ENCODE measurements at places on chromosomes 3 and 15. TPM values are rescaled to one million over a fixed set of nuclear protein-coding genes. Genes with fewer than 3 reads are reported as not detected.

CAND2 gene
- 21.8 TPM for polyA plus RNA-seq

TRIM71 gene
- polyA plus RNA-seq: 4.0 TPM

BUB1B gene
- polyA plus RNA-seq: 50.0 TPM

CLDN11 gene
- polyA plus RNA-seq: 0.98 TPM

SCN10A gene
- not detected for polyA plus RNA-seq

NRROS gene
- not detected for polyA plus RNA-seq

GOLGA8S gene
- polyA plus RNA-seq: not detected

All from neural cell (in vitro differentiated cells).